ENCODE measurements at places on chromosomes 1 and 21.

- no peak for DNase-seq
Observed at GRCh38 chr1:167620002-167620401, 10.0 kb upstream of the RCSD1 start.

- no peak for DNase-seq
Observed at GRCh38 chr1:74455390-74455789, 57.0 kb downstream of the LRRC53 start.

DNA sequence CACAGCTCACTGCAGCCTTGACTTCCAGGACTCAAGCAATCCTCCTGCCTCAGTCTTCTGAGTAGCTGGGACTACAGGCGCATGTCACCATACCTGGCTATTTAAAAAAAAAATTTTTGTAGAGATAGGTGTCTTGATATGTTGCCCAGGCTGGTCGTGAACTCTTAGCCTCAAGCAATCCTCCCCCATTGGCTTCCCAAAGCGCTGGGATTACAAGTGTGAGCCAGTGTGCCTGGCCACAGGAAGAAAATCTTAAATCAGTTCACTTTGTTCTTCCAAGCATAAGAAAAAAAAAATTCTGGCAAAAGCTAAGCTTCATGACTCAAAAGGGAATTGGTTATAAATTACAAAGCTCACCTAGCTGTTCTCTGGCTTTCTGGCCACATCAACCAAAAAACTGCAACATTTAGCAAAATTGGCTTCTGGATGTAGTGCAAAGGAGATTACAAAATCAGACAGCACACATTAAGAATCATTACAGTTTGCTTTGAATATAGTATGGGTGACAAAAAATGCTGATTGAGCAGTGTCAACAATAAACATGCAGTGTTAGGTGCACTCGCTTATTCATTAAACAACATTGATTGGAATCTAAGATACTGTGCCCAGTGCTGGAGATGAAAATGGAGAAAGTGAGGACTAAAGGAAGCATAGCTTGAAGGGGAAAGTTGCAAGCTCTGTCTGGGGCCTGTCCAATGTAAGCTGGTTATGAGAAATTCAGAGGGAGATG, 76.7 kb downstream of the KCTD3 start:
- no peak for DNase-seq

DNA sequence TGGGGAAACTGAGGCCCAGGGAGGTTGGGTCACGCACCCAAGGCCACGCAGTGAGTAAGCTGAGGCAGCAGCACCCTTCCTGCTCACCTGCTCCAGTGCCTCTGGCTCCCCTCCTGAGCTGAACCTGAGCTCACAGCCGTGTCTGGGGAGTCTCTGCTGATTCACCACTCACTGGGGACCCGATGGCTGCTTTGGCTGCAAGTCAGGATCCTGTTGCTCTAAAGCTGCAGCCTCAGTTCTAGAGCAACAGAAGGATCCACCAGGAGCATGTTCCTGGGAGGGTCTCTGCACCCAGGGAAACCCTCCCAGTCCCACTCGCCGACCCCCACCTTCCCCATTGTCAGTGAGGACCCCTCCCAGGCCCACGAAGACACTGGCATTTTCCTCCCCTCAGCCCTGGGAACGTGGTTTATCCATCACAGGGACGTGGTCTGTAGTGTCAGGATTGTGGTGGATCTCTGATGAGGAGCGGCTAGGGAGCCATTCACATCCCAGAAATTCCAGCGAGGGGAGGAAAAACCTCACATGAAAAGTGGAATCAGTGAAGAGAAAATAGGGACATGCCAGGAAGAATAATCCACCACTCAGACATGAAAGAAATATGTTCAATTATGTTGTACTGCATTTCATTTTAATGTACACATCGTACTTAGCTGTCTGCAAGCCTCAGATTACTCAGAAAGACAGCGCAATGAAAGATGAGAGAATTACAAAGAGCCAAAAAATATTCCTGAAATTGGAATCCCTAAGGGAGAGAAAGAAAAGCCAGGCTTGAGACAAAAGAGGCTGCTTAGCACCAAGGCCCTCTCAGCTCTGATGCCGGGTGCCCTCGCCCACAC, 447.2 kb downstream of the MATN1 start:
- no peak for DNase-seq

DNA sequence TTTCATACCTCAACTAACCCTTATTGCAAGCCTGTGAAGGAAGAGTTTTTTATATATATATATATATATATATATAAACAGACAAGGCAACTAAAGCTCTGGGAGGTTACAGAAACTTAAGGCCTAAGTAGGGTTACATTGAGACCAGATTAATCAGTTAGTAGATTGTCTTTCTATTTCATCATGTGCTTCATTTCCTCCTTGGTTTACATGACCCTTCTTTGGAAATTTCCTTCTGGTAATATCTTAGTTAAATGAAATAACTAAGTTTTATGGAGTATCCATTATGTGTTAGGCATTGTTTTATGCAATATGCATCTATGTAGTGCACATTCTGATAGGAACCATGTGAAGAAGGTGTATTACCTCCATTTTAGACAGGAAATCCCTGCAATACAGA, 112.7 kb downstream of the FGGY start:
- DNase-seq = no peak

GRCh38 chr1:246788895-246789338, 64.7 kb downstream of the SCCPDH start:
- DNase-seq = no peak

- no peak for DNase-seq
Observed at GRCh38 chr1:223140611-223141405, 2.2 kb downstream of the TLR5 start.

DNA sequence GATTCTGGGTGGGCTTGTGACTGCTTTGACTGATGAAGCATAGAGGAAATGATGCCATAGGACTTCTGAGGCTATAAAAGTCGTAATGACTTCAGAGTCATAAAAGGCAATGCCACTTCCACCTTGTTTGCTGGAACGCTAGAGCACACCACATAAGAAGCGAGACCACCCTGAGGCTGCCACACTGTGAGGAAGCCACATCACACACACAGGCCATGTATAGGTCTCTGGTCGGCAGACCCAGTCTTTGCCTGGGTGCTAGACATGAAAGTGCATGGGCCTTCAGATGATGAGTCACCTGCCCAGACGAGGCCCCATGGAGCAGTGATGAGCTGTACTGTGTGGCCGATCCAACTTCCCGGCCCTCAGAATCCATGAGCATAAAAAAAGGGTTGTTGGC, 14.2 kb upstream of the KANK4 start:
- DNase-seq = no peak

All from naive B cell (primary cell).